ENCODE measurements at places on chromosomes 12 and 14.
A peak's percentile ranks its signal among the peaks of the same experiment; 100 is the strongest.

DNA sequence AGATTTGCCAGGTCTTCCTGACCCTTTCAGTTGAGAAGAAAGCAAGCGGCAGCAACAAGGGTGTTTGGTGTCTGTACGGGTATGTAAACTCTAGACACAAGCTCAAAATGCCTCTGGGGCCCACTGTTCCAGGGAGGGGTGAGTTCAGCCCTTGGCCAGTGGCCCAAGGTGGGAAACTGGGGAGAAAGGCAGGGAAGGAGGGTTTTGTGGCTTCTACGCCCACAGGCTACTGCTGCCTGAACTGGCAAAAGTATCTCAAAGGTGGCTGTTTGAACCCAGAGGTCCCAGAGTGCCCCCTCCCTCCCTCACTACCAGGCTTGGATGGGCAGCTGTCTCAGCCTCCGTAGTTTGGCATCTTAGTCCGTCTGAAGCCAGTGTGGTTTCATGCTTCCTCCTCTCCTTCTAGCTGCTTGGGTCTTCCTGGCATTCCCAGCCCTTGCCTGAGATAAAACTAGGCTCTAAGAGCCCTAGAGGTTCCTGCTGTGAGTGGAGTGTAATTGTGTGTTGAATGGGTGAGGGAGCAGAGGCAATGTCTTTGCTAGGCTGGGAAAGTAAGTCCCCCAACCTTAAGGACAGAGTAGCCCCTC lies 5.5 kb downstream of the HOXC5 start:
- peaks cover 7% of the 10 kb centered on the region for H3K27me3 ChIP-seq
- DNase-seq = no peak
- H3K4me1 ChIP-seq = peaks cover 33% of the 10 kb centered on the region
- H3K27ac ChIP-seq = no peak overlapping the region

DNA sequence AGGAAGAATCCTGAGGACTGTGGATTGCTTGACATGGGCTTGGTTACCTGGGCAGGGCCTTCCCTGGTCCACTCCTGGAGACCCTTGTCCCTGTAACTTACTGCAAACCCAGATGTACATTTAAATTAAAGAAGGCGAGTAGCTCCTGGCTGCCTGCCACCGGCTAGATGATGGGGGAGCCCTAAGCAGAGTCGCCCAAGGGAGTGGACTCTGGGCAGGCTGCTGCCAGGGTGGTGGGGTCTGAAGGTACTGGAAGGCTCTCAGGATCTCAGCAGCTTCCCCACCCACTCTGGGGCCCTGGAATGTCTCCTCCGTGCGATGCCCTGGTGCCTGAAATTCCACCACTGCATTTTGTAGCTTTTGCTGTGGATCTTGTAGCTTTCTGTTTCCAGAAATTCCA lies 74.7 kb downstream of the FBXL14 start:
- H3K27ac ChIP-seq = peak overlapping the region; percentile 24
- no peaks in the 10 kb centered on the region for H3K36me3 ChIP-seq
- peaks cover 31% of the 10 kb centered on the region for H3K4me1 ChIP-seq
- H3K27me3 ChIP-seq = peaks cover 6% of the 10 kb centered on the region

- H3K27me3 ChIP-seq = no peaks in the 10 kb centered on the region
- H3K4me1 ChIP-seq = peaks cover 4% of the 10 kb centered on the region
- H3K4me3 ChIP-seq = no peak overlapping the region
- DNase-seq = peak; percentile 34
Observed at GRCh38 chr12:1657688-1658087, 28.7 kb downstream of the WNT5B start.

DNA sequence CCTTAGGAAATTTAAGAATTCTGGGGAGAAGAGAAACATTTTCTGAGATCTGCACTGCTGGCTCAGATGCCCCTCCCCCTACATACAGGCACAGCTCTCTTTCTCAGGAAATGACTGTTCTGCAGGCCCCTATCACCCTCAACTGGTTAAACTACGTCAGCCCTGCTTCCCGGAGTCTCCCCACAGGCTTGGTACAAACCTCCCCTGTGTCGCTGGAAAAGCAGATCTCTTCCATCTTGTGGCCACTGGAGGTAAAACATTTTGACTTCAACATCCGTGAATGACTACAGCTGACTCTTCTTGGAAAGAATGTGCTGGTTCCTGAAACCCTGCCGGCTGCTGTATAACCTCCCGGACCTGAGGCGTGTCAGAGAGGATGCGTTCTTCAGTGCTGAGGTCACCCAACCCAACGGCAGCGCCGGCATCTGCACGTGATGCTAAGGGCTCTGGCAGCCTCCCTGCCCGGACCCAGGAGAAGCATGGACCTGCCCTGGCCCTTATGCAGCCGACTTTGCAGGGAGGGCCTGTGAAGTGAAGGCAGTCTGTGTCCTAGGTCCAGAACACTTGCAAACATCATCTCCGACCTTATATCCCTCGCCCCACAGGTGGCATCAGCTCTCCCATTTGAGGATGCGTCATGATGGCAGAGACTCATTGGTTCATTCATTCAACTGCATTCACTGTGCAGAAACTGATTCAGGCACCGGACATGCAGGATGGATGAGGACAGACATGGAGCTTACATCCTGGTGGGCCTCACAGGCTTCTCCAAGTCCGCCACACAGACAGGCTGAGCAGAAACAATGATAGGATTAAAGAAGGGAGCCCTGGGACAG lies 129.2 kb downstream of the GCH1 start:
- peaks cover 39% of the 10 kb centered on the region for H3K36me3 ChIP-seq
- peak; percentile 100 for DNase-seq
- no peak overlapping the region for H3K4me3 ChIP-seq
- peaks cover 16% of the 10 kb centered on the region for H3K4me1 ChIP-seq

DNA sequence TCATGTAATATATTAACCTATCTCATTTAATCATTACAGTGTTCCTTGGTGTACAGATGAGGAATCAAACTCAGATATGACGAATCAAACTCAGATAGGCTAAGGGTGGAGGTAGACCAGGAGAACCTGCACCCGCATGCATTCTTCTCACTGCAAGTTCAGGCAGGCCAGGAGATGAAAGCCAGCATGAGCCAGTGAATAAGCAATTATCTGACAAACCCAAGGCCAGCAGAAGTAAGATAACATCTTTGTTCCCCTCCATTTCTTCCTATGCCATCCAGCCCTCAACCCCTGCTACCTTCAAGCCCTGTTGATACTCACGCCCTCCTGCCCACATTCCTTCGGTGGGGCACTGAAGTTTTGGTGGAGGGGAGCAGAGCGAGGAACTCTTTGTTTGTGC lies 152.2 kb downstream of the ETV6 start:
- H3K4me3 ChIP-seq = no peak overlapping the region
- no peak for DNase-seq
- peak overlapping the region; percentile 58 for H3K27ac ChIP-seq
- H3K27me3 ChIP-seq = no peaks in the 10 kb centered on the region

DNA sequence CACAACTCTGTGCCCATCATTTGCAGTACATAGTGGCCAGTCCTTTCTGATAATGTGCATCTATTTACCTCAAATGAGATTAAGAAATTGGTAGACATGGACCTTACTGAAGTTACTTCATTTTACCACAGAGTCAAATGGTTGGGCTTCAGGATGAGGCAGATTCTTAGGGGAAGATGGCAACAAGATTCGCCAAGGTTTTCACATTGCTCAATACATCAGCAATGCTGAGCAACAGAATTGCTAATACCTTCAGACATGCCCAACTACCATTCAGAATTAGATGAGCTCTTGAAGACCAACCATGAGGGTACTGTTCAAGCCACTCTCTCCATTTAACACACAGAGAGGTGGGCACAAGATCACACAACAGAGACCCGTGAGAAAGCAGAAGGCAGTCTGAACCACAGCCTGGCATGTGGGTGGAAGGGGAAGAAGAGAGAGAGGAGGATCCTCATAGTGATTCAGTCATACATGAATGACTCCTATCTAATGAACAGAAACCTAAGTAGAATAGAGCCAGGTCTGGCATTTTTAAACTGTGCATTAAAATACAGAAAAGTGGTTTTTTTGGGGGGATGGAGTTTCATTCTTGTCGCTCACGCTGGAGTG lies 28.5 kb downstream of the CPM start:
- no peak overlapping the region for H3K4me3 ChIP-seq
- no peaks in the 10 kb centered on the region for H3K36me3 ChIP-seq
- H3K27ac ChIP-seq = no peak overlapping the region
- DNase-seq = no peak
- H3K4me1 ChIP-seq = no peaks in the 10 kb centered on the region

- no peaks in the 10 kb centered on the region for H3K27me3 ChIP-seq
- H3K4me3 ChIP-seq = no peak overlapping the region
- H3K27ac ChIP-seq = no peak overlapping the region
- DNase-seq = no peak
- H3K4me1 ChIP-seq = peaks cover 8% of the 10 kb centered on the region
Observed at GRCh38 chr12:75955251-75955650, 76.3 kb downstream of the PHLDA1 start.

DNA sequence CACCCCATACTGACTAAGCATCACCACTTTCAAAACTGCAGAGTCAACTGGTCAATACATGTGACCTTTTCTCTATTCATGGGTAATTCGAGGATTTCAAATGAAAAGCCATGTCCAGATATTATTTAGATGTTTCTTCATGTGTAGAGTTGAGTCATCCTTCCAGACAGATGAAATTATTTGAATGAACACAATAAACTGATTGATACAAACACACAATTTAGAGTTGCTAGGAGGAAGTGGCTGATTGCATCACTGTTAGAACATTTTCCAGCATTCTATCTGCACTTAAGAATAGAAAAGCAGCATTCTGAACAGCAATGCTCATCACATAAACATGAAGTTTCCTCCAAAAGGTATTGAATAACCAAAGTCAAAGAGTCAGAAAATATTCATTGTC lies 273.5 kb upstream of the SOX5 start:
- DNase-seq = peak; percentile 77
- H3K27ac ChIP-seq = no peak overlapping the region
- no peak overlapping the region for H3K4me3 ChIP-seq
- H3K36me3 ChIP-seq = no peaks in the 10 kb centered on the region
- H3K4me1 ChIP-seq = peaks cover 5% of the 10 kb centered on the region

- H3K36me3 ChIP-seq = no peaks in the 10 kb centered on the region
- no peak overlapping the region for H3K4me3 ChIP-seq
- H3K27me3 ChIP-seq = peaks cover 37% of the 10 kb centered on the region
- H3K27ac ChIP-seq = no peak overlapping the region
Observed at GRCh38 chr12:65164774-65165173, 4.6 kb upstream of the LEMD3 start.

DNA sequence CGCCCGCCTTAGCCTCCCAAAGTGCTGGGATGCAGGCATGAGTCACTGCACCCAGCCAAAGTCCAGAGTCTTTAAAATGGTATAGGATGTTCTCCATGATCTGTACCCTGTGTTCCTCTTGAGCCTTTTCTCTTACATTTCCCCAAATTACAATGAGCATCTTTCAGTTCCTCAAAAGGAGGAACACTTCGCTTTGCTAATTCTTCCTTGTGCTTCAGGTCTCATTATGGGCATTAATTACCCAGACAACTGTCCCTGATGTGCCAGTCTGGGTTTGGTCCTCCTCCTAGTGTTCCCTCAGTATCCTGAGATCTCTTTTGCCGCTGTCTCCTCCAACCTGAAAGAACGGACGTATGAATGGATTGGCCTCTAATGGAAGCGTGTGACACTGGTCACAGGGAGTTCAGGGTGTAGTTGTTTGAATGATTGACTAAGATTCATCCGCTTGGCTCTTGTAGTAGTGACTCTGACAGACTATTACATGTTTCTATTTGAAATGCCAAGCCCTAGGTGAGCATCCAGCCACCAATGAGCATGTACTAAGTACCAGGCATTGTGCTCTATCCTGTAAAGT lies 8.2 kb downstream of the PRKCH start:
- H3K36me3 ChIP-seq = no peaks in the 10 kb centered on the region
- H3K4me1 ChIP-seq = no peaks in the 10 kb centered on the region
- H3K27me3 ChIP-seq = peaks cover 18% of the 10 kb centered on the region
- no peak overlapping the region for H3K27ac ChIP-seq
- no peak overlapping the region for H3K4me3 ChIP-seq

- H3K4me3 ChIP-seq = no peak overlapping the region
- no peak overlapping the region for H3K27ac ChIP-seq
- H3K4me1 ChIP-seq = no peaks in the 10 kb centered on the region
Observed at GRCh38 chr14:68644101-68644500, 148.8 kb downstream of the ZFP36L1 start.

- no peaks in the 10 kb centered on the region for H3K4me1 ChIP-seq
- no peaks in the 10 kb centered on the region for H3K27me3 ChIP-seq
- no peak overlapping the region for H3K27ac ChIP-seq
Observed at GRCh38 chr12:13142747-13143146, 39.3 kb upstream of the GSG1 start.

GRCh38 chr12:41333974-41334373 lies 145.9 kb downstream of the PDZRN4 start:
- H3K27me3 ChIP-seq = no peaks in the 10 kb centered on the region
- H3K27ac ChIP-seq = no peak overlapping the region
- H3K4me3 ChIP-seq = no peak overlapping the region
- no peak for DNase-seq
- H3K4me1 ChIP-seq = no peaks in the 10 kb centered on the region

DNA sequence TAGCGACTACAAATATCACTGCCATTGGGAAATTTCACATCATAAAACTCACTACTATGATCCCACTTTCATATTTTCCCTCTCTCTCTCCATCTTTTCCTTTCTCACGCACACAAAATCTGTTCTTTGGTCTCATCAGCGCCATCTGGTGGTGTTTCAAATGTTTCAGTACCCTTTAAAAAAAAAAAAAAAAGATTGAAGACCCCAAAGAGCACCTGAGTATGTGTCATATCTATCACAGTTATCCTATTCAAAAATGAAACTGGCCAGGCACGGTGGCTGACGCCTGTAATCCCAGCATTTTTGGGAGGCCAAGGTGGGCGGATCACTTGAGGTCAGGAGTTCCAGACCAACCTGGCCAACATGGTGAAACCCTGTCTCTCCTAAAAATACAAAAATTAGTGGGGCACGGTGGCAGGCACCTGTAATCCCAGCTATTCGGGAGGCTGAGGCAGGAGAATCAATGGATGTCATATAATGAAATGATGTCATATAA lies 72.4 kb downstream of the TTC9 start:
- no peaks in the 10 kb centered on the region for H3K36me3 ChIP-seq
- DNase-seq = peak; percentile 72
- no peaks in the 10 kb centered on the region for H3K4me1 ChIP-seq
- H3K4me3 ChIP-seq = no peak overlapping the region
- H3K27me3 ChIP-seq = no peaks in the 10 kb centered on the region

- H3K27ac ChIP-seq = no peak overlapping the region
- H3K4me3 ChIP-seq = no peak overlapping the region
- DNase-seq = no peak
- no peaks in the 10 kb centered on the region for H3K36me3 ChIP-seq
- H3K4me1 ChIP-seq = no peaks in the 10 kb centered on the region
- H3K27me3 ChIP-seq = no peaks in the 10 kb centered on the region
Observed at GRCh38 chr12:25424211-25424731, 128.8 kb downstream of the LMNTD1 start.

- H3K27ac ChIP-seq = no peak overlapping the region
- H3K4me1 ChIP-seq = no peaks in the 10 kb centered on the region
- H3K36me3 ChIP-seq = no peaks in the 10 kb centered on the region
Observed at GRCh38 chr12:64808110-64808509, 16.3 kb upstream of the TBC1D30 start.
